Activated CD8-positive, alpha-beta memory T cell treated with anti-CD3 and anti-CD28 coated beads for 1 hour (primary cell): ENCODE measurements at places on chromosomes 6 and 20.

GRCh38 chr20:47055699-47056369, 161.2 kb downstream of the EYA2 start:
- no peak for DNase-seq

DNA sequence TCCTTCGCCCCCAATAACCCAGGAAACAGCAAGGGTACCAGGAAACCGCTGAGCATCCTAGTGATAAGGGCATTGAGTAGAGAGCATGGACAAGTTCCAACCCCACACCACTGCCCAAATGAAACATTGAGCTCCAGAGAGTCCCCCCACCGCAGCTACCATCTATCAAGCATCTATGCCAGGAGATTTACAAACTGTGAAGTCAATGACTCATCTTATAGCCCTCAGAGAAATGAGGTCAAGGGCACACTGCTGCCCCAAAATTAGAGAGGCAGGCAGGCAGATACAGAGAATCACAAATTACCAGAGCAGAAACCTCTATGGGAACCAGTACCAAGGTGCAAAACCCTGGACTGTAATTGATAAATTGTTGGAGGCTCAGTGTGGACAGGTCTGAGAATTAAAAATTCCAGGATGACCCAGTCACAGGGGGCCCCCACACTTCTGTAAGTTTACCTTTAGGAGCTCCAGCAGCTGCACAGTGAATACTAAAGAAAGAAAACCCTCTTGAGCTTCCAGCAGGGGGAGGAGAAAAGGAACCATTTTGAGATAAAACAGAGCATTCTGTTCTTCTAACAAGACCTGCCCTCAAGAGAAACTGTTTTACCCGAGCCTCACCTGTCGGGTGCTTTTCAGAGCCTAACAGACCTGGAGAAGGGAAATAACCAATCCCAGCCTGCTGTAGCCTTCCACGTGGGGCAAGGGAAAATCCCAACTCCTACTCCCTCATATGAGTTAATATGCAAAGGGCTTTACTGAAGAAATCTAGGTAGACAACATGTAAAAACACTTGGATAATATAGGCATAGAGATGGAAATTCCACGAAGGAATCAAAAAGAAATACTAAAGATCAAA, 118.0 kb upstream of the ARID1B start:
- no peak for DNase-seq

DNA sequence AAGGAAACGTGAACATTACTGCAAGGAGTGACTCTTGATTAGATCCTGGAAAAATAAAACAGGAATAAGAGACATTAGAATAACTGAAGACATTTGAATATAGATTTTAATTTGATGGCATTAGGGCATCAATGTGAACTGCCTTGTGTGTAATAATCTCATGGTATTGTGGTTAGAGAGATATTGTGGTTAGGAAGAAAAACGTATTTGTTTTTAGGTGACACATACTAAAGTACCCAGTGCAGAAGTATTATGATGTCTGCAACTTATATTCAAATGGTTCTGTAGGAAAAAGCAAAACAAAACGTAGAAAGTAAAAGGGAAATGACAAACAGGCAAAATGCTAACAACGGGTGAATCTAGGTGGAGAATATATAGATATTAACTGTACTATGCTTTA, 65.9 kb upstream of the OGFRL1 start:
- no peak for DNase-seq

DNA sequence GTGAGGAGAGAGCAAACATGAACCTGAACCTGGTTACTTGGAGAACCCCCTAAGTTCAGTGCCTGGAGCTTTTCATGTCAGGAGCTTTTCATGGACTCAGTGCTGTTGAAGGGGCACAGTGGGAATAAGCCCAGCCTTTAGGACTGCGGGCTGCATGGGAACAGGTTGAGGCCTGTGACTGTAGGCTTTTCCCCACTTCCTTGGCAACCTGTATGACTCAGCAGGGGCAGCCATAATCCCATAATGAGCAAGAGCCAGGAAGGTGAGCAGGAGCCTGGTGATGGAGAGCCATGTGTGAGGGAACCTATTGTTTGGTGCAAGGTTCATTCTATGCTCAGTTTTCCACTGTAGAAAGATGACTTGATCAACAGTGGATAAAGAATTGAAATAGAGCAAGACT, 23.4 kb downstream of the MEP1A start:
- DNase-seq = no peak

GRCh38 chr6:111118826-111119225, 31.5 kb downstream of the SLC16A10 start:
- no peak for DNase-seq

- no peak for DNase-seq
Measured at GRCh38 chr6:110990840-110991576, 9.2 kb downstream of the RPF2 start.

GRCh38 chr20:15627501-15627903, 945.7 kb downstream of the KIF16B start:
- no peak for DNase-seq

GRCh38 chr20:15895560-15896084, 677.6 kb downstream of the KIF16B start:
- no peak for DNase-seq

DNA sequence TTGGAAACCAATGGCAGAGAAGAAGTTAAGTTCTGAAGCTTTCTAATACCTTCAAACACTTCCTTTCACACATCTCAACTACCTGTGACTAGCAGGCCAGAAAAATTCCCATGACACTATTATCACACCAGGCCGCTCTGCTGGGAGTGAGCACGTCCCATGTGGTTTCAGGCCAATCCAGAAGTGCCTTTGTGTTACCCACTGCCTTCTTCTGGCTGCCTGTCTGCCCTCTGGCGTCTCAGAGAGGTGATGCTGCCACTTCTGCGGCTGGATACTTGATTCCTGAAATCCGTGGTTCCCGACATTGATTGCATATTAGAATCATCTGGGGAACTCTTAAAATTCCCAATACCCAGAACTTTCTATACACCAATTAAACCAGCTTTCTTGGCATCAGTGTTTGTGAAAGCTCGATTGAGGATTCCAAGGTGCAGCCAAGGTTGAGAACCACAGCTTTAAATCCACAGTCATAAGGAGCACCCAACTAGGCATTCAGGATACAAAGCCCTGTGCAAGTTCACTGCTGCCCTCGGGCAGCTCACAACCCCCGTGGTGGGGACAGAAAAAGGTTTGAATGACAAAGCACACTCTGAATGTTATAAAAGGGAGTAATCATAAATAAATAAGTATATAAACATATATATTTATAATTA, 65.6 kb downstream of the STMND1 start:
- DNase-seq = no peak

- DNase-seq = no peak
Measured at GRCh38 chr6:163094881-163095280, 319.6 kb upstream of the QKI start.

GRCh38 chr6:64062960-64063683, 427.5 kb downstream of the PHF3 start:
- no peak for DNase-seq

- DNase-seq = no peak
Measured at GRCh38 chr6:1766654-1767053, 156.9 kb downstream of the FOXC1 start.

GRCh38 chr20:34016736-34017135, 23.0 kb downstream of the RALY start:
- DNase-seq = no peak

- no peak for DNase-seq
Measured at GRCh38 chr6:17648745-17649144, 48.6 kb downstream of the FAM8A1 start.

GRCh38 chr6:152432758-152433157, 204.4 kb downstream of the SYNE1 start:
- DNase-seq = no peak

GRCh38 chr20:55893031-55893430, 112.3 kb downstream of the CBLN4 start:
- DNase-seq = no peak

GRCh38 chr20:48584391-48585060, 243.3 kb downstream of the PREX1 start:
- DNase-seq = no peak

DNA sequence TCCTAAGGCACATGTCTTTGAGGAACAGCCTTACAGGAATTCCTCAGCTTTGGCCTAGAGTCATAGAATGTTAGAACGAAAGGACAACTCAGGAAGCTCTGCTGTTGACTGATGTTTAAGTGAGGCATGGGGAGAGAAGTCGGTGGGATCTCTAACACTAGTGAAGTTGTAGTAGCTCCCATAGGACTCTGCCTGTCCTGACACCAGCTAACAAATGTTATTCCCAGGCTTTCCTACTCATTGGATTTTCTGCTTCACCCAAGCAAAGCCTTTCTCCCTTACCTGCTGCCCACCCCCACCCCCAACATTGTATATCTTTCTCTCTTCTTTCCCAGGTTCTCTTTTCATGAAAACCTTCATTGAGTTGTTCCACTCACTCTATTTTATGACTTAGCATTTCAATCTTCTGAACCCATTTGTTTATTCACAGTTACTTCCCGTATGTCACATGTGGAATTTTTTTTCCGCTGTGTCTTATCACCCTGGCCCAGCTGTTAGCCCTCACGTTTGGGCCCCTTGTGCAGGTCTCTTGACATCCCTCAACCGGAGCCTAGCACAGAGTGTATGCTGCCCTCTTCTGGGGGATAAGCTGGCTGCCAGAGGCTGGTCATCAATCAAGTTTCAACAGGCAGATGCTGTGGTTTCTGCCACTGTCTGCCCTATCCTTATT, 39.2 kb upstream of the RNF8 start:
- DNase-seq = no peak

DNA sequence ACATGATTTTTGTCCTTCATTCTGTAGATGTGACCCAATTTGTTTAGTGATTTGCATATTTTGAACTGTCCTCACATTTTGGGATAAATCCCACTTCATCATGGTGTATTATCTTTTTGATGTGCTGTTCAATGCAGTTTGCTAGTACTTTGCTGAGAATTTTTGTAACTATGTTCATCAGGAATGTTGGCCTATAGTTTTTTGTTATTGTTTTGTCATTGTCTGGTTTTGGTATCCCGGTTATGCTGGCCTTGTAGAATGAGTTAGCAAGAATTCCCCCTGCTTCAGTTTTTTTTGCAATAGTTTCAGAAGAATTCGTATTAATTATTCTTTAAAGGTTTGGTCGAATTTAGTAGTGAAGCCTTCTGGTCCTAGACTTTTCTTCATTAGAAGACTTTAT, 11.9 kb downstream of the KIF25 start:
- DNase-seq = no peak

- DNase-seq = no peak
Measured at GRCh38 chr6:85493389-85493788, 43.5 kb downstream of the NT5E start.

DNA sequence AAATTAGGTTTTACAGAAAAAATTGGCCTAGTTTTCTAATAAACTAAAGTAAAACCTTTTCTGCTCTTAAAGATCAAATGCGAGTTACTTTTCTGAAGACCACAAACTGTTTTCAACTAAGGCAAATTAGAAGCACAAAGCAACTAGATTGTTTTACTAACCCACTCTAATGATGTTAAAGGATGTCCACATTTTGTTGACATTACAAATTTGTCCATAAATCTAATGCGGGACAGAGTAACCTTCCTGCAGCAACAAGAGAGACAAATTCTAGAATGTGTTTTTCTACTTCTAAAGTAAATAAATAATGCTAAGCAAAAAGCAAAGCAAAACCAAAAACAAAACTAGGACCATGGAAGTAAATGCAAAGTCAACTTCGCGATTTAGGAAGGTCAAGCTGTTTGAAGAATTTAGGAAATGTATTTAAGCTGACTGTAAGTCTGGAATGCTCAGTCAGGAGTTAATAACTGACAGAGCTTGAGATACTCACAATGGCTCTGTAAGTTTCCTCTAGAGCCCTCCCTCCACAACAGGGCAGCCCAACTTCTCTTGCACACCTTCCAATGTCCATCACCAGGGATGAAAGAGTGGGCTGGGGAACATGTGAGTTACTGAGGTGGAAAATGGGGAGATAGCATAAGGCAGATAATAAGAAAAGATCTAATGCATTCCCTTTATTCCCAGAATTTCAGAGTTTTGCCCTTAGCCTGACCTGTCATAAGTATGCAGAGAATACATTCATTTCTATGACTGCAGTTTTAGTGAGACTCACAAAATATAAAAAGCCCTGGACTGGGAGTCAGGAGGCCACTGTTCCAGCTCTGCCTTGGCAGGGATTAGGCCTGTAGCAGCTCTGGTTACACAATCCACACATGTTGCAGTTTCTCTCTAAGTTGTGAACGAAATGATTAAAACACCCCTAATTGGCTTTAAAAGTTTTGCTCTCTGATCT, 158.8 kb downstream of the FOXA2 start:
- DNase-seq = no peak

GRCh38 chr6:36221674-36222073, 25.1 kb downstream of the BRPF3 start:
- no peak for DNase-seq

GRCh38 chr20:24681634-24682495, 212.4 kb downstream of the SYNDIG1 start:
- DNase-seq = no peak

DNA sequence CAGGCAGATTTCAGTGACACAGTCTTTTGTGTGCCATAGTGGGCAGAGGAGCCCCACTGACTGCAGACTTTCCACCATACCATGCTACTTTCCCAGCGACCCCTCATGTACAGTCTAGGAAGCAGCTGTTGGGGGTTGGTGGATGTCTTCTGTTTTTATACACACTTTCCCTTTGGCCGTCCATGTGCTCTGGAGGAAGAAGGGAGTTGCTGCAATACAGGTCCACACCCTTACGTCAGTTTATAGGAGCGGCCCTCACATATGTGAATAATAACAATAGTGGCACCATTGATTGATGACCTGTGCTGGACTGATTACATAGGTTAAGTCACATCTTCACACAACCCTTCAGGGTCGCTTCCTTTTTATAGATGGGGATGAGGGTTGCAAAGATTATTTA, 17.5 kb upstream of the CCN2 start:
- DNase-seq = no peak

- DNase-seq = no peak
Measured at GRCh38 chr6:134343066-134343465, 25.2 kb upstream of the SGK1 start.

- DNase-seq = no peak
Measured at GRCh38 chr6:157049133-157049532, 272.0 kb downstream of the ARID1B start.

DNA sequence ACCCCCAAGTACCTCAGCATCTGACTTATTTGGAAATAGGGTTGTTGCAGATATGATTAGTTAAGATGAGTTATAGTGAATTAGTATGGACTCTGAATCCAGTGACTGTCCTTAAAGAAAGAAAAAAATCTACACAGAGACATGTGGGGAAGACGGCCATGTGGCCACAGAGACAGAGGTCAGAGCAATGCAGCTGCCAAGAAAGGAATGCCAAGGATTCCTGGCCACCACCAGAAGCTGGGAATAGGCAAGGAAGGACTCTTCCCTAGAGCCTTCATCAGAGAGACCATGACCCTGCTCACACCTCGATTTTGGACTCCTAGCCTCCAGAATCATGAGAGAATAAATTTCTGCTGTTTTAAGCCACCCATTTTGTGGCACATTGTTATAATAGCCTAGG, 81.8 kb downstream of the FYN start:
- DNase-seq = no peak
